ENCODE measurements at places on chromosomes 7 and 10.
A peak's percentile ranks its signal among the peaks of the same experiment; 100 is the strongest.

DNA sequence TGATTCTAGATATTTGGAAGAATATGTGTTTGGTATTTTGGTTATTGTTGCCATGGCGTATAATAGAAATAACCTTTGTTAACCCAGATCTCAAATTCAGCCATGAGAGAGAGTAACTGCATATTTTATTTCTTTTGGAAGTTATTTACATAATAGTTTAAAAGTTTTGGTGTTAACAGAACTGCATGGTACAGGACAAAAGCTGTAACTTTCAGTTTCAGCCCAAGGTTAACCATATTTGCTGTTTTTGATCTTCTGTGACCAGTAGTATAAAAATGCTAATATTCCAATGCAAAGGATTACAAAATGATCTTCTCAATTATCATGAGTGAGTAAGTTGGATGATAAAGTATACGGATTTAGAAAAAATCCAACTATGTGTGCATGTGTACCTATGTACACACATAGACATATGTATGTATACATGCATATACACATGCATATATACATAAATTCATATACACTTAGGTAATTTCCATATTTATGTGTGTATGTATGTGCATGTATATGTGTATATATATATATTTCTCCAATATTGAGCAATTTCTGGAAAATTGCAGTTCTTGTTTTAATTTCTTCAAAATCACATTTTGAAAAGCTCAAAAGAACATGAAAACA lies 38.0 kb upstream of the PIP4K2A start:
- no peak overlapping the region for H3K27ac ChIP-seq
- no peak for DNase-seq
- no peak overlapping the region for H3K4me3 ChIP-seq
- H3K4me1 ChIP-seq = peaks cover 7% of the 10 kb centered on the region
- H3K36me3 ChIP-seq = no peaks in the 10 kb centered on the region

DNA sequence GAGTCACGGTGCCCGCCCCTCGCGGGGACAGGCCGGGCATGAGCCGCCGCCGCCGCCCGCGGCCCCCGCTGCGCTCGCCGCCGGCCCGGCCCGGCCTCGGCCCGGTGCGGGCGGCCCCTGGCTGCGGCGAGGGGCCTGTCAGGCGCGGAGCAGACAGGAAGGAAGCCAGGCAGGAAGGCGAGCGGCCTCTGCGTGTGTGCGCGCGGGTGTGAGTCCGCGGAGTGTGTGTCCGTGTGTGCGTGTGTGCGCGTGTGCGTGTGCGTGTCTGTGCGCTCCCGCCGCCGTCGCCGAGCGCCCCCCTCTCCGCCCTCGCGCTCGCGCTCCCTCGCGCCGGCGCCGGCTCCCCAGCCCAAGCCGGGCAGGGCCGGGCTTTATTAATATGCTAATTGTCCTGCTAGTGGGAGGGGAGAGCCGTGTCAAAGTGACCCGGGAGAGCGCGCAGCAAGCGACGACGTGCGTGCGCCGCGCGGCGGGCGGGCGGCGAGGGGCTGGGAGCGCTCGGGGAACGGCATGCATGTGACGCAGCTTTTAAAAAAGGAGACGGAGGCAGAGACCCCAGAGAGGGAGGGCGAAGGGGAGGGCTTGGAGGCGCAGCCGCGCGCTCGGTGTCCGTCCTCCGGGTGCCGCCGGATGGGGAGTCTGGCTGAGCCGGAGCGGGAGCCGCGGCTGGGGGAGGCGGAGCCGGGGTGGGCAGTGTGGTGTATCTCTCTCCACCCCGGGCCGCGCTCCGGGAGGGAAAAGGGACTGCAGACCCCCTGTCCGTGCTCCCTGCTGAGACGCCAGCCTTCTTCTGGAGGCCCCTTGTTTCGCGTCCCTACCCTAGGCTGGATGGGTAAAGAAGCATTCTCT lies at the start of gene LDB1:
LDB1 (minus strand) TSS at position 227 of the 849 bp plus-strand sequence. CDS start 258 bp downstream, outside the sequence.
- H3K36me3 ChIP-seq = no peaks in the 10 kb centered on the region
- no peaks in the 10 kb centered on the region for H3K27me3 ChIP-seq

- H3K36me3 ChIP-seq = no peaks in the 10 kb centered on the region
- H3K4me3 ChIP-seq = no peak overlapping the region
- no peaks in the 10 kb centered on the region for H3K4me1 ChIP-seq
- peaks cover under 1% of the 10 kb centered on the region for H3K27me3 ChIP-seq
- DNase-seq = no peak
Measured at GRCh38 chr10:77424257-77424656, 213.4 kb downstream of the KCNMA1 start.

DNA sequence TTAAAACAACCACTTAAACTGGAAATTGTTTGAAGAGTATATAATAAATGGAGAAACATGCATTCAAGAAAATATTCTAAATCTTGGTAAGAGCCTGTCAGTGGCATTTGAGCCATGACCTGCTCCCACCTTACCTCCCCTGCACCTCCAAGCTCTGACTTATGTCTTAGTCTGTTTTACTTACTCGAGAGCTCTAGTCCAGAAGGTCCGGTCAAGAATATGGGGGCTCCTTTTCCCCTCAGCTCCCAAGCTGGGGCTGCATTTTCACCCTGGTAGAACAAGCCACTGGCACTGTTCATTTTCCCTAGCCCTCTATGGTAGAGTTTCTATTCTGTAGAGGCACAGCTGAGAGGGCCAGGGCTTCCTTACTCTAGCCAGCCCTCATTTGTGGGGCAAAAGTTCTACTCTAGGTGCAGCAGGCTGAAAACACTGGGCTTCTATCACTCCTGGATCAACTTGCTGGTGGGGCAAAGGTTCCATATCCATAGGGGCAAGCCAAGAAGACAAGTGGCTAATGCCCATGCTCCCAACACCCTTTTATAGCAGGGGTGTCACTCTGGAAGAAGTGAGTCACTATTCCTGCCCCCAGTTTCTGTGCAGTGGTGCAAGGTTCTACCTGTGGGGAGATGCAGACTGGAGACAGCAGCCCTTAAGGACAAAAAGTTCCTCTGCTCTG lies 40.6 kb downstream of the ZNF438 start:
- no peaks in the 10 kb centered on the region for H3K27me3 ChIP-seq
- H3K4me1 ChIP-seq = peaks cover 6% of the 10 kb centered on the region
- DNase-seq = no peak
- no peak overlapping the region for H3K4me3 ChIP-seq
- H3K27ac ChIP-seq = no peak overlapping the region

- H3K4me3 ChIP-seq = no peak overlapping the region
- H3K4me1 ChIP-seq = no peaks in the 10 kb centered on the region
- no peaks in the 10 kb centered on the region for H3K36me3 ChIP-seq
- H3K27ac ChIP-seq = no peak overlapping the region
Measured at GRCh38 chr7:18225067-18225466, 197.4 kb upstream of the PRPS1L1 start.

DNA sequence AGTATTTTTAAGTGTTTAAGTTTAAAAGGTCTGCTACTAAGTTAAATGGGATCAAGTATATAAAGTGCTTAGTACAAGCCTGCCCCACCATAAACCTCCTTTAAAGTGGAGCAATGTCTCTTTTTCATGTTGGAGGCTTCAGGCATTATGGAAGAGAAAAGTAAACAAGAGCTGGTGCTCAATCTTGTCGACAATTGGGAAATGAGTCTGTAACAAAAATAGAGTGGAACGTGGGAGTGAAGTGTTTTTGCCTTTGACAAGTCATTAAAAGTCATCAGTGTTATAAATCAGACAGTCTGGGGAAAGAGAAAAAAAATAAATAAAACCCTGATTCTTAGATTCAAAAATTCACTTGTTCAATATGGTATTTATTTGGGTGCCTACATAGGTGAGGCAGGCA lies 44.7 kb downstream of the DNAJC12 start:
- no peak for DNase-seq
- peaks cover 32% of the 10 kb centered on the region for H3K4me1 ChIP-seq
- peaks cover 6% of the 10 kb centered on the region for H3K36me3 ChIP-seq
- no peaks in the 10 kb centered on the region for H3K27me3 ChIP-seq
- H3K27ac ChIP-seq = no peak overlapping the region

- H3K27ac ChIP-seq = no peak overlapping the region
- no peak overlapping the region for H3K4me3 ChIP-seq
- peaks cover 13% of the 10 kb centered on the region for H3K4me1 ChIP-seq
- DNase-seq = no peak
Measured at GRCh38 chr7:152341914-152342236, 93.9 kb downstream of the KMT2C start.

DNA sequence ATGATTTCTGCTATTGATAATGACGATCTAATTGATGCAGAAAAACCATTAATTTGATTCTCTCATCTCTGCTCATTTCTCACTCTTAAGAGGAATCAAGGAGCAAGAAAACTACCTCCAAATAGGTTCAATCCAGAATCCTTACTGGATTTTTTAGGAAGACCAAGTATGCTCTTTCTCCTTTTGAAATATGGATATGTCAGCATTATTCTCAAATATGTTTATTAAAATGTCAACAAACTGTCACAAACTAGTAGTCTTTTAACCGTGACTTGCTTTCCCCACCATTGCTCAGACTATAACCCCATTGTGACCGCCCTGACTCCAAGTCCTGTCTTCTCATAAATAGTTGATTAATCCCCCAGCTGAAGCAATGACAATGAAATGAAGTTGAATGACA lies 1.1 kb upstream of the ATOH7 start:
- no peak for DNase-seq
- H3K4me3 ChIP-seq = no peak overlapping the region
- H3K4me1 ChIP-seq = peaks cover 9% of the 10 kb centered on the region
- H3K27ac ChIP-seq = no peak overlapping the region
- no peaks in the 10 kb centered on the region for H3K36me3 ChIP-seq
- H3K27me3 ChIP-seq = peaks cover 46% of the 10 kb centered on the region

- no peak for DNase-seq
- no peaks in the 10 kb centered on the region for H3K36me3 ChIP-seq
- H3K27me3 ChIP-seq = no peaks in the 10 kb centered on the region
- no peaks in the 10 kb centered on the region for H3K4me1 ChIP-seq
- no peak overlapping the region for H3K4me3 ChIP-seq
Measured at GRCh38 chr10:22053048-22053447, 49.5 kb upstream of the DNAJC1 start.

DNA sequence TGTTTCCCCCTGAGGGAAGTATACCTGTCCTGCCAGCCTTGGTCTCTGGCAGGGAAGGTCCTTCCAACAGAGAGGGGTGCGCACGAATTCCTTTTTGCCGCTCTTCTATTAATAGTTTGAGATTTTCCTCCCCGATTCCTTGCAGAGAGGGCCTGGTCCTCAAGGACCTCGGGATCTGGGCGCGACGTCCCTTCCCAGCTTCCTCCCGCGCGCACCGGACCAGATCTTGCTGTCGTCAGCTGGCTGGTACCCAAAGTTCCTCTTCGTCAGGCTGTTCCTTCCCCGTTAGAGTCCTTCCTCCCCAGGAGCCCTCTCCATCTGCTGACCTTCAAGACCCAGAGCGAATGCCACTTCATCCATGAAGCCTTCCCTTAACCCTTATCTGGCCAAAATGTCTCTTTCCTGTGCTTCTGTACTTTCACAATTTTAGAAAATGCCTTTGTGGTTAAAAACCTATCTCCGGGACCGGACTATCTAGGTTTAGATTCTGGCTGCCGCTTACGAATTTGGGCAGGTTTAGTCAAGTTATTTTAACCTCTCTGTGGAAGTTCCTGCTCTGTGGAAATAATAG lies 851 bp upstream of the GOT1 start:
- H3K27ac ChIP-seq = peak overlapping the region; percentile 89
- H3K4me1 ChIP-seq = peaks cover 27% of the 10 kb centered on the region
- H3K4me3 ChIP-seq = peak overlapping the region; percentile 87
- no peak for DNase-seq

DNA sequence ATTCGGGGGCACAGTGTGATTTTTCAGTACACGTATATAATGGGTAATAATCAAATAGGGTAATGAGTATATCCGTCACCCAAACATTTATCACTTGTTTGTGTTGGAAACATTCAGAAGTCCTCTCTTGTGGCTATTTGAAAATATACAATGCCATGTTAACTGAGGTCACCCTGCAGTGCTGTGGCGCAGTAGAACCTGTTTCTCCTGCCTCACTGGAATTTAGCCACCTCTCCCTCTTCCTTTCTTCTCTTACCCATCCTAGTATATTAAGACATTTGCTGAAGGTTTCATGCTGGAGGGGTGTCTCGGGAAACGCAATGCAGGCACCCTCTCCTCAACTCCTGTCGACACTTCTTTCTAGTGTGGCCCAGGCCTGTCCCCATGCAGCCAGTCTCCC lies 425.3 kb upstream of the MKI67 start:
- DNase-seq = no peak
- H3K36me3 ChIP-seq = no peaks in the 10 kb centered on the region
- H3K27me3 ChIP-seq = no peaks in the 10 kb centered on the region
- no peak overlapping the region for H3K27ac ChIP-seq

DNA sequence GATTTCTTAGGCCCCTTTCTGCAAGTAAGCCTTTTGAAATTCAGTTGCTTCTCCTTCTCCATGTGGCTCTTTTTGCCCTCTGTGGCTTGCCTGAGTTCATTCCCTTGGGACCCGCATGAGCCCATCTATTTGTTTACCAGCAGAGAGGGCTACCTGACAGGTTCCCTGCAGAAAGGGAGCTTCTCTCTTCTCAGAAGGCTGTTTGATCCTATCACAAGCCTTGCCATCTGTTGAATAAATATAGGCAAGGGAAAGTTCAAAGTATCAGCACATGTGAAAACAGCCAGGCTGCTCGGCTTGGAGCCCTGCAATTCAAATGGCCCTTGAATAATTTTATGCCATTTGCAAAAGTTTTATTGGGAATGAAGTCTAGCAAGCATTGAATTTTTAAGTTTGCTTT lies 720.2 kb upstream of the FZD8 start:
- no peaks in the 10 kb centered on the region for H3K27me3 ChIP-seq
- no peak overlapping the region for H3K27ac ChIP-seq
- H3K36me3 ChIP-seq = no peaks in the 10 kb centered on the region
- no peak for DNase-seq

DNA sequence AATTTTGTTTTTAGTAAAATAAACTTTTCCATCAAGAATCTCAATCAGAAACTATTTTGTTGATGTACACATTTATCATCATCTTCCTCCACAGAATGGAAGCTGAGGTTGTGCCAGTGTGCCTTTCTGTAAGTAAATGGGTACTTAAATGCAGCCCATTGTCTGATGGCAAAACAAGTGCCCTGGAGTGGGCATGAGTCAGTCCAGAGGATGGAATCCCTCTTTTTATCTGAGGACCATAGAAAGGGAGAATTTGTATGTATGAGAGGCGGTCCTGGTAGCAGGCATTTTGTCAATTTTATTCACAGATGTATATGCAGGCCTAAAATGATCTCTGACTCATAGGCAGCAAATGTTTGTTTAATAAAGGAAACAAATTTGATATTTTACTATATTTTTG lies 102.1 kb upstream of the MAGI2 start:
- no peak for DNase-seq
- no peaks in the 10 kb centered on the region for H3K4me1 ChIP-seq
- H3K36me3 ChIP-seq = no peaks in the 10 kb centered on the region
- no peak overlapping the region for H3K27ac ChIP-seq

DNA sequence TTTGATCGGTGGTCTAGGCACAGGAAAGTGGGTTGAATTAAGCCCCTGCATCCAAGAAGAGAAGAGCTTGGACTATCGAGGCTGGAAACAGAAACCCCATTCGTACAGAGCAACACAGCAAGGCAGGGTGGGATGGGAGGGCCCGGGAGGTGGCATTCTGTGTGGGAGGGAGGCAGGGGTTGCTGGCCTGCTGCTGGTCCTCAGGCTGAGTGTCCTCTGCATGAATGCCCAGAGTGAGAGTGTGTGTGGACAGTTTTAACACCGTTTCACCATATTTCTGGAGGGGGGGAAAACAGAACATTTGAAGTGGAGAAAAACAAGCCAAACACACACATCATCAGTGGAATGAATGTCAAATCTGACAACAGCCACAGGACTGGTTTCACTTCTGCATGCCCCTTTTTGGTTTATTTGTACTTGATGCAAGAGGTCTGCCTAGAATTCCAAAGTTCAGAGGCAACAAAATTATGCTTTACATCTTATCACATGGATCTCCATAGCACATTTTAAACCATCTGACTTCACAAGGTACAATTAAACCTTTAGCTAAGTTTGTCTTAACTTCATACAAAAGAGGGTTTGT lies 11.1 kb upstream of the ENO4 start:
- H3K4me1 ChIP-seq = no peaks in the 10 kb centered on the region
- peaks cover 13% of the 10 kb centered on the region for H3K27me3 ChIP-seq
- no peak for DNase-seq
- H3K36me3 ChIP-seq = no peaks in the 10 kb centered on the region

Measured in activated CD8-positive, alpha-beta memory T cell treated with anti-CD3 and anti-CD28 coated beads, Interleukin-2, amount 10 ng/mL, durations not matched to agents 7 days and 5 days (primary cell).